ENCODE measurements at places on chromosomes 2 and 18. TPM values are rescaled to one million over a fixed set of nuclear protein-coding genes. Genes with fewer than 3 reads are reported as not detected.

CRYGD gene
- not detected for total RNA-seq

MRPL44 gene
- 39.1 TPM for total RNA-seq

FTCDNL1 gene
- 0.88 TPM for total RNA-seq

MDH1B gene
- total RNA-seq: 0.86 TPM

Data from A673 (cell line).